ENCODE measurements at places on chromosomes 7 and 10.

DNA sequence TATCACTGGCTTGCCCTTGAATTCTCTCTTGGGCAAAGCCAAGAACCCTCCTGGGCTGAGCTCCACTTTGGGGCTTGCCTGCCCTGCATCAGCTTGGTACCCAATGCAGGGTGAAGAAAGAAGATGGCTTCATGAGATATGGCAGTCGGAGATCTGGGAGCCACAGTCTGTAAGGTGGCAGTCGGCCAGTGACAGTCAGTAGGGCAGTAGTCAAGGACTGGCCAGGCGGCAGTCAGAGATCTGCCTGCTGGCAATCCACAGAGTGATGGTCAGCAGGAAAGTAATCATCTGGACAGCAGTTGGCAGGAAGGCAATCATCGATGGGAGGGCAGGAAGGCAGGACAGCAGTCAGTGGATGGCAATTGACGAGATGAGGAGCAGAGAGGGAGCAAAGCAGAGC is 32.6 kb upstream of the CNNM1 start:
- no peak for DNase-seq

GRCh38 chr10:24513155-24513554 is 210.5 kb downstream of the ARHGAP21 start:
- no peak for DNase-seq

- no peak for DNase-seq
These were observed 148.5 kb downstream of the KIAA1217 start for GRCh38 chr10:24357344-24358004.

DNA sequence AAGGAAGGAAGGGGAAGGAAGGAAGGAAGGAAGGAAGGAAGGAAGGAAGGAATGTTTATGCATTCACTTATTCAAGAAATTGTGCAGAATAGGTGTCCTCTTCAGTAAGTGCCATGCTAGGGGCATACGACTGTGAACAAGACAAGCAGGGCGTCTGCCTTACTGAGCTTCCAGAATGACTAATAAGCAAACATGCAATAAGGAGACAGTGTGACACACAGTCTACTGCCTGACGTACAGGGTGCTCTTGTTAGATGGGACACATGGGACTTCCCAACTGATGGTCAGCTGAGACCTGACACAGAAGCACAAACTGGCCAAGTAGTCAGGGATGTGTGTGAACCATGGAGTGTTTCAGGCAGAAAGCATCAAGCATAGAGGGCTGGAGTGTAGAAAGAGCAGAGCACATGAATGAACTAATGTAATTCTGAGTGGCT is 18.2 kb downstream of the DNAJC12 start:
- no peak for DNase-seq

DNA sequence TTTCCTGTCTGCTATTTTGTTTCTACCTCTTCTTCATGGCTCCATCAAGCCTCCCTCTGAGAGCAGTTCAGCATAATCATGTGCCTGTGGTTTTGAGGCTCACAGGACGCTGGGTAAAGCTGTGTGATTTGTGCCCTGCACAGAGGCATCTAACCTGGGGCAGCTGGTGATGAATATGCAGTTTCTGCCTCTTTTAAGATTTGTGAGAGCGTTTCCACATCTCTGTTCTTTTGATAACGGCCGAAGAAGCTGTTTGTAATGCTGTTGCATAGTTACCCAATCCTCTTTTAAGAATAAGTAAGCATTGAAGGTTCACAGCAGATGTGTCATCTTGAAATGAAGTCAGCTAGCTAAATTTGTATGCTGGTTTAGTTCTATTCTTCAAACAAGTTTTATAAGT is 45.2 kb downstream of the PNLIPRP3 start:
- DNase-seq, result peak; percentile 56

DNA sequence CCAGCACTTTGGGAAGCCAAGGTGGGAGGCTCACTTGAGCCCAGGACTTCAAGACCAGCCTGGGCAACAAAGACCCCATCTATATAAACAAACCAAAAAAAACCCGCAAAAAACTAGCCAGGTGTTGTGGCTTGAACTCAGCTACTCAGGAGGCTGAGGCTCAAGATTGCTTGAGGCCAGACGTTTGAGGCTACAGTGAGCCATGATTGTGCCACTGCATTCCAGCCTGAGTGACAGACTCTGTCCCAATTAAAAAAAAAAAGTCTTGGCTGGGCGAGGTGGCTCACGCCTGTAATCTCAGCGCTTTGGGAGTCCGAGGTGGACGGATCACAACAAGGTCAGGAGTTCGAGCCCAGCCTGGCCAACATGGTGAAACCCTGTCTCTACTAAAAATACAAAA is 11.4 kb downstream of the RABGEF1 start:
- no peak for DNase-seq

GRCh38 chr10:71782917-71783490 is 9.7 kb upstream of the VSIR start:
- DNase-seq, result no peak

DNA sequence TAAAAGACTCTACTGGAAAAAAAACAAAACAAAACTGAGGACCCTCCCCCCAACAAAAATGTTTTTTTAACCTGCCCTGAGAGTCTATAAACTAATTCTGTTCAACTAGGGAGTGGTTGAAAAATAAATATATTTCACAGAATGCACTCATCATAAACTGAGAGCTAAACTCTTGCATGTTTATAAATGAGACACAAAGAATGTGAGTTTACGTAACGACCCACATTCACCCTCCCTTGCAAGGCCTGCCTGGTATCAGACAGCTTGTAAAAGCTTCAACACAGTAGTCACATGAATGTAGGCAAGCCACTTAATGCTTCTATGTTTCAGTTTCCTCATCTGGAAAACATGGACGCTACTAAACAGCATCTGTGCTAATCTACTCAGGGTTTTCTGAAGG is 50.3 kb downstream of the JAZF1 start:
- DNase-seq, result no peak

DNA sequence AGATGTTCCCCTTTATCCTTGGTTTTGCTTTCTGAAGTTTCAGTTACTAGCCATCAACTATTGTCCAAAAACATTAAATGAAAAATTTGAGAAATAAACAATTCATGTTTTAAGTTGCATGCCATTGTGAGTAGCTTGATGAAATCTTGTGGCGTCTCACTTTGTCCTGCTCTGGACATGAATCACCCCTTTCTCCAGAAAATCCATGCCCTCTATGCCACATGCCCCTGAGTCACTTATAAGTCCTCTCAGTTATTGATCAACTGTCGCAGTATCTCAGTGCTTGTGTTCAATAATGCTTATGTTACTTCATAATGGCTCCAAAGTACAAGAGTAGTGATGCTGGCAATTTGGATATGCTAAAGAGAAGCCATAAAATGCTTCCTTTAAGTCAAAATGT is 208.0 kb upstream of the FERD3L start:
- DNase-seq, result no peak

GRCh38 chr10:47401874-47402640 is 18.0 kb upstream of the ZNF488 start:
- DNase-seq, result no peak

GRCh38 chr7:3951316-3952055 is 650.4 kb downstream of the SDK1 start:
- no peak for DNase-seq

DNA sequence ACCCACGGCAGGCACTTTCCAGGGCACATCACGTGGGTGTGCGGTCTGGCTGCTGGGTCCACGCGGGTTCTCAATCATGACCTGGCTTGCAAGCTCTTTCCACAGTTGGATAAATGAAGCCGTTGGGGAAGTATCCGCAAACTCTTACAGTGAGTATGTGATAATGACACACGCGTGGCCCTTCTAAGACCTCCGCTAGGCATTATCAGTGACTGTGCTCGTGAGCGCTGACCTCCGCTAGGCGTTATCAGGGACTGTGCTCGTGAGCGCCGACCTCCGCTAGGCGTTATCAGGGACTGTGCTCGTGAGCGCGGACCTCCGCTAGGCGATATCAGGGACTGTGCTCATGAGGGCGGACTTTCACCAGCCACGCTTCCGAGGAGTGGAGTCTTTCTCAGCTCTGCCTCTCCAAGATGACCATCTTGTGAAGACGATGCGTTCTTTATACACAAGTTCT is 107.0 kb downstream of the WDR37 start:
- no peak for DNase-seq

DNA sequence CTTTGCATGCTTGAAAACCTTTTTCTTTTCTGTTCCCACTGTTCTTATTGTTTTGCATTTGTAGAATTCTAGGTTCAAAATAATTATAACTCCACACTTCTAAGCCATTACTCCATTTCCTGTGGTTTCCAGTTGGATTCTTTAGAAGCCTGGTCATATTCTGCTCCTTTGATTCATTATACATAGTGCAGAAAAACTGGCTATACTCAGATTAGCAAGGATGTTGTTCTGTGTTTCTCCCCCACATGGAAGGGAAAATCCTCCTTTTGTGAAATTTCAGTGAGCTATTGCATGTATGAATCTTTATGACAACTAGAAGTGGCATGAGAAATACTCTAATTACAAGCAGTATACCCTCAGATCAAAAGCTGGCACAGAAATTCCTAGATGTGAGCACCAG is 79.5 kb downstream of the SLC13A1 start:
- no peak for DNase-seq

Data from hematopoietic multipotent progenitor cell (in vitro differentiated cells).